Stimulated activated CD8-positive, alpha-beta memory T cell treated with anti-CD3 and anti-CD28 coated beads, Interleukin-7, amount 100 ng/mL, for 24 hours (primary cell): ENCODE measurements at places on chromosomes 12 and 14.

DNA sequence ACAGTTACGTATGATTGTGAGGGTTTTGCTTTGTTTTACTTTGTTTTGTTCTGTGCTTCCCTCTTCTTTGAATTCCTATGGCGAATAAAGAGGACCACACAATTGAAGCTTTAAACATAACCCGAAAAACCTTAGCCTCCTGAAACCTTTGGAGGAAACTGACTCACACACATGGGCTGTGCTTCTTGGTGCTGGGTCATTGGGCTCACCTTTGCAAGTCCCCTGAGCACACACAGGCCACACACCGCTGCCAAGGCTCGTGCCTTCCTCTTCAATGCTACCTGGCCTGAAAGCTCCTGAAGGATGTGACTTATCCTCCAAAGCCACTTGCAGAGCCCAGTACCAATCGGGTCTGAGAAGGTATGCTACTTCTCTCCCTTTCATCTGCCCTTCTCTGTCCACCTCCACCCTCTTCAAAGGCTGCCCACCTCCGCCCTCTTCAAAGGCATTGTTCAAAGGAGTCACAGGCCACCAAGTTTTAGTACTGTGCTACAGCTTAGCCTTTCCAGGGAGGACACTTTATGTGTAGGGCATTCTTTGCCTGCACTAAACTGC is 114.6 kb downstream of the FOXN3 start:
- DNase-seq: no peak

DNA sequence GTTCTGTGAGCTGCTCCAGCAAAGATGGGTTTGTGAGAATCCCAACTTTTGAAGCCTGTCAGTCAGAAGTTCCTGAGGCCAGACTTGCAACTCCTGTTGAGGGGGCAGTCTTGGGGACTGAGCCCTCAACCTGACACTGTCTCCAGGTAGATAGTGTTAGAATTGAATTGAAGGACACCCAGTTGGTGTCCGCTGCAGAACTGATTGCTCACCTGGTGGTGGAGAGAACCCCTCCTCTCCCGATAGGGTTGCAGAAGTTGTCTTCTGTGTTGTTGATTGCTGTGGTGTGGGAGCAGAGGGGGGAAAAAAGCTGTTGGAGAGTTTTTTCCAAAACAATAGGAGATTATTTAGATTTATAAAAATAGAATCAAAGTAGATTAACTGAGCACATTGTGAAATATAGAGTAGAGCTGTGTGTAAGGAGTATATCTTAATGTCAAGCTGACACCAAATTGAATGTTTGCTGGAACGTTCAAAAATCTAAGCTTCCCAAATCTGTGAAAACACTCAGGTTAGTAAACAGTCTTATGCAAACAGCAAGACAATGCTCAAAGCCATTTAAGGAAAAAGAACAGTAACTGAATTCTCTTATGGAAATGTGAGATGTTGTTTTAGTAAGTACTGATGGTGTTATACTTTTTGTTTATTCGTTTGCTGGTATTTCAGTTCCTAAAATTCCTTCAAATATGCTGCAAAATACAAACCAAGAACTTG is 18.6 kb downstream of the HIF1A start:
- DNase-seq: no peak

DNA sequence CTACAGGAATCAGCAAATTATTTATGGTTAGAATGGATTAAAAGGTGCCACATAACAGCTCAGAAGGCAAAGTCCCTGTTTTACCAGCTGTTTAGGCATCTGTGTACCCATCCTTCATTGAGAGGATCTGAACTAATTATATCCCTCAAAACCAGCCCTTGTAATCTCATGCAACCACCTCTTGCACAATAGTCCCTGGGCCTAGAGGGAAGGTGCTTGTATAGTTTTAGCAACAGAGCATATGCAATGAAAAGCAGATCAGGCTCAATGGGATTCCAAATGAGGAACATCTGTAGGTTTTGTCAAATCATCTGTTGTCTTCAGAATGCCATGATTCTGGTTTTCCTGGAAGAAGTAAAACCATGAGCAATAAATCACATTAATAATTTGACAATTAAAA is 26.0 kb upstream of the GLIPR1L2 start:
- no peak for DNase-seq

GRCh38 chr12:126819554-126819953 is 1447.4 kb upstream of the TMEM132C start:
- no peak for DNase-seq

GRCh38 chr12:68978678-68979077 is 45.7 kb upstream of the CPM start:
- DNase-seq: no peak

GRCh38 chr14:32703183-32703621 is 235.5 kb upstream of the NPAS3 start:
- no peak for DNase-seq

DNA sequence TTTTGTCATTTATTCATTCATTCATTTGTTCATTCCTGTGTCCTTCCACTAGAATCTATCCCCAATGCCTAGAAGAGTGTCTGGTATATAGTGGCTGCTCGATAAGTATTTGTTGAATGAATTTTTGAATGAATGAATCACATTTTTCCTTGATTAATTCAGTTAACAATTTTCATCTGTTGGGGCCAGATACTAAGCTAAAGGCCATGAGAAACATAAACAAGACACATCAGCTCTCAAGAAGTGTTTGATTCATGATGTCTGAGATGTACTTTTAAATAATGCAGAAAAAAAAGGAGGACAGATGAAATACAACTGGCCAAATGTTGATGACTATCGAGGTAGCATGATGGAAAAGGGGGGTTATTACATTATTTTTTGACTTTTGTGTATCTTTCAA is 48.1 kb upstream of the TMED10 start:
- DNase-seq: no peak

- DNase-seq: no peak
These were observed 23.4 kb downstream of the DUSP16 start for GRCh38 chr12:12539028-12539810.

DNA sequence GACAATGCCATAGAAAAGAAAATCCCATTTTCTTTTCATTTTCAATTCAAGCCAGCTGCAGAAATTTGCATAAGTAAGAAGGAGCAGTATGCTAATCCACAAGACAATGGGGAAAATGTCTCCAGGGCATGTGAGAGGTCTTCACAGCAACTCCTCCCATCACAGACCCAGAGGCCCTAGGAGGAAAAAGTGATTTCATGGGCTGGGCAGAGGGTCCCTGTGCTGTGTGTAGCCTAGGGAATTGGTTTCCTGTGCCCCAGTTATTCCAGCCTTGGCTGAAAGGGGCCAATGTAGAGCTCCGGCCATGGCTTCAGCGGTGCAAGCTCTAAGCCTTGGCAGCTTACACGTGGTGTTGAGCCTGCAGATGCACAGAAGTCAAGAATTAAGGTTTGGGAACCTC is 211.4 kb downstream of the CCDC59 start:
- no peak for DNase-seq

- no peak for DNase-seq
These were observed 36.8 kb upstream of the PLEKHG6 start for GRCh38 chr12:6273541-6274230.

DNA sequence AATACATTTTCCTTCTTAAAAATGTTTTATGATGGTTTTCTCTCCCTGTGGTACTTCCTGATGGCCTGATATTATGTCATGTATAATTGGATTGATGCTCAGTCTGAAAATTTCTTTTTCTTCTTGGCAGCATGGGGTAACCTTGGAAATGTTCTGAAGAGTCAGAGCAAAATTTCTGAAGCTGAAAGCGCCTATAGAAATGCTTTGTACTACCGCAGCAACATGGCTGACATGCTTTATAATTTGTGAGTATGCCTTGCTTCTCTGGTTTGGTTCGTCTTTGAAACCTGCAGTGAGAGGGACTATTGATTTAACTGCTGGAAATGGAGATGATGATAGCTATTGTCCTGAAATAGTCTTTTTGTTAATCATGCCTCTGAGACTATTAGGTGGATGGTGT is 243.6 kb downstream of the TMTC2 start:
- no peak for DNase-seq

DNA sequence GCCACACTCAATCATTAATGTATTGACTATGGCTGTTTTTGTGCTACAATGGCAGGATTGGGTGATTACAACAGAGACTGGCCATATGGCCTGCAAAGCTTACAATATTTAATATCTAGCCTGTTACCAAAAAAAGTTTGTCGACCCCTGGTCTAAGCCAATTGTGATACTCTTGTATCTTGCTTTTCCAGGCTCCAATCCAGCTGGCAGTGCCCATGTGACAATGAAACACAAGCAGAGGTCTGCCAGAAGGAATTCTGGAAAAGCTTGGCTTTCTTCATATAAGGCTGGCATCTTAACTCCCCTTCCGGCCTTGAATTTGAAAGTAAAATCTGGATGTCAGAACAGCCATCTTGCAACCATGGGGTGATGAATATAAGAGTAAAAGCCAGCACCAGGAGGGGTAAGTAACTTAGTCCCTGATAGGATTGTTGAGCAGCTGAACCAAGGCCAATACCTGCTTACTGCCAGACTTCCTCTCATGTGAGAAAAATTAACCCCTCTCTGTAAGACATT is 458.7 kb downstream of the TMTC2 start:
- DNase-seq: no peak

- no peak for DNase-seq
These were observed 3.4 kb downstream of the XPOT start for GRCh38 chr12:64407342-64408223.

DNA sequence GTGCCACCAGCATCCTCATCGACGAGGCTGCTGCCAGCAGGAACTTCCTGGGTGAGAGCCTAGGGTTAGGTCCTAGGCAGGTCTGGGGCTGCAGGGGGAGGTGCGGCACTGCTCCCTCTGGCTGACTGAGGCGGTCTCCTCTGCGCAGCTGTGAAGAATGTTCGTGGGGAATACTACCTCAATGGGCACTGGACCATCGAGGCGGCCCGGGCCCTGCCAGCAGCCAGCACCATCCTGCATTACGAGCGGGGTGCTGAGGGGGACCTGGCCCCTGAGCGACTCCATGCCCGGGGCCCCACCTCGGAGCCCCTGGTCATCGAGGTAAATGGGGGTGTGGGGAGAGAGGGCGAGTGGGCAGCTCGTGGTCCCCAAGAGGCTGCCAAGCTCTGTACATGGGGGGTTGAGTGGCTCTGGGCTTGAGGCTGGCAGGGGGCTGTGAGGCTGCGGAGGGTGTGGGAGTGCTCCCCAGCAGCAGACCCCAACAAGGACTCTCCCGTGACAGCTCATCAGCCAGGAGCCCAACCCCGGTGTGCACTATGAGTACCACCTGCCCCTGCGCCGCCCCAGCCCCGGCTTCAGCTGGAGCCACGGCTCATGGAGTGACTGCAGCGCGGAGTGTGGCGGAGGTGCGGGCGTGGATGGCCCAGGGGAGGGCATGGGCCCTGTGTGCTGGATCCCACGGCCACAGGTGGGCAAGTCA is 14.4 kb downstream of the PAPLN start:
- no peak for DNase-seq

DNA sequence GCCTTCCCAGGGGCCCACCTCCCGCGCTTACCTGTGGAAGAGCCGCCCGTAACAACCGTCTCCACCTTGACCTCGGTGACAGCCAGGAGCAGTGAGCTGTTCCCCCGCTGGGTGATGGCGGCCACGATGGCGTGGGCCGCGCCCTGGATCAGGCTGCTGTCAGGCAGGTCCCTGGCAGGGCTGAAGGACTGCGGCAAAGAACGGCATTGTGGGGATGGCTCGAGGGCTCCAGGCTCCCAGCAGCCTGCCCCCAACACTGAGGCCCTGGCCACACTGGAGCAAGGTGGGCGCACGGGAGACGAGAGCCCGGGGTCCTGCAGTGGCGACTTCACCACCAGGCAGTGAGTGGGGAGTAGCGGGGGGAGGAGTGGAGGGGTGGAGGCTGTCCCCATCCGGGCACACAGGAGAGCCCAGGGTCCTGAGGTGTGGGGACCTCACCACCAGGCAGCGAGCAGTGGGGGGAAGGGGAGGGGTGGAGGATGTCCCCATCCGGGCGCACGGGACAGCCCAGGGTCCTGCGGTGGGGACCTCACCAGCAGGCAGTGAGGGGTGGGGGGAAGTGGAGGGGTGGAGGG is 25.0 kb downstream of the JAG2 start:
- DNase-seq: no peak

GRCh38 chr14:85024931-85025330 is 505.0 kb upstream of the FLRT2 start:
- DNase-seq: no peak

GRCh38 chr12:6784296-6784695 is 5.0 kb upstream of the CD4 start:
- DNase-seq: no peak

GRCh38 chr14:98456231-98456630 is 815.8 kb downstream of the BCL11B start:
- no peak for DNase-seq

- no peak for DNase-seq
These were observed 41.8 kb upstream of the DCN start for GRCh38 chr12:91224401-91224800.

GRCh38 chr12:97939156-97939555 is 476.6 kb downstream of the RMST start:
- no peak for DNase-seq

DNA sequence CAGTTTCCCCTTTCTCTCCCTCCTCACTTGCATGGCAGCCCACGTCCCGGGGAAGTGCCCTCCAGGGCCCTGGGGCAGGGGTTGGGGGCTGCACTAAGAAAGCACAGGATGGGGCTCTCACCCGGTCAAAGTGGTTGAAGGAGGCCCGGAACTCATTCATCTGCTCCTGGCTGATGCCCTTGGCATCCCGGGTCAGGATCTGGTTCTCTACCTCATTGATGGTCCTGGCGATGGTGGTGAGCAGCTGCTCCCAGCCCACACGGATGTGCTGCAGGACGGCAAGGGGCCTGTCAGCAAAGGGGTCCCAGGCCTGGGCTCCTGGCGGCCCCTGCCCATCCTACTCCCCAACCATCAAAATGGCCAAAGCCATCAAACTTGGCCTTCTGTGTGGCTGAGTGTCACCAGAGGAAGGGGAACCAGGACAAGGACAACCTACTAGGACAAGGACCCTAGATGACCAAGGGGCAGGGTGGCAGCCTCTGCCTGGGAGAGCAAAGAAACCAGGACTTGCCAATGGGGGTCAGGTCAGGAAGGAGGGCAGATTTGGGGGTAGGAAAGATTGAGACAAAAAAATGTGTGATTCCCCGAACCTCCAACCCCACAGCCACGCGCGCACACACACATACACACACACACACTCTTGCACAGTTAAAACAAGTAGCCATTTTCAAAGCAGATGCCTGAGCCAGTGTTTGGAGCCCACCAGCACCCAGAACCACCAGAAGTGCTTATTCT is 87.1 kb upstream of the ZFP36L1 start:
- DNase-seq: no peak

DNA sequence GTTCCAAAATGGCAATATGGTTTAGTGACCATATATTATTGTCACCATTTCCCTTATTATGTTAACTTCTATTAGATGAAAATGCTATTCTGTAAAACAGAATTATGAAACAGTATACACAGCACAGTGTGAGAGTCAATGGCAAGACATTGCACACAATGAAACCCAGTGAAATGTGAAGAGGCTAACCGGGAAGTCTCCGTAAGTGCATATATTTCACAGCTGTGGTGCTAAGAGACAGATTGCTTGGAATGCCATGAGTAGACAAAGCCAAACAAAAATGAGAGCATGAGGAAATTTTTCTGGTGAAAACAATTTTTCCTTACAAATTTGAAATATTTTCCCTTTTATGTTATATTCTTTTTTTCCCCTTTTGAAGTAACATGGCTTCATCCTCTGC is 49.4 kb downstream of the DYRK2 start:
- DNase-seq: no peak
